Fibroblast of skin of right quadriceps (primary cell): ENCODE measurements at places on chromosomes 5 and 9.

- no peak for DNase-seq
Measured at GRCh38 chr5:120140501-120140900, 323.6 kb upstream of the PRR16 start.

DNA sequence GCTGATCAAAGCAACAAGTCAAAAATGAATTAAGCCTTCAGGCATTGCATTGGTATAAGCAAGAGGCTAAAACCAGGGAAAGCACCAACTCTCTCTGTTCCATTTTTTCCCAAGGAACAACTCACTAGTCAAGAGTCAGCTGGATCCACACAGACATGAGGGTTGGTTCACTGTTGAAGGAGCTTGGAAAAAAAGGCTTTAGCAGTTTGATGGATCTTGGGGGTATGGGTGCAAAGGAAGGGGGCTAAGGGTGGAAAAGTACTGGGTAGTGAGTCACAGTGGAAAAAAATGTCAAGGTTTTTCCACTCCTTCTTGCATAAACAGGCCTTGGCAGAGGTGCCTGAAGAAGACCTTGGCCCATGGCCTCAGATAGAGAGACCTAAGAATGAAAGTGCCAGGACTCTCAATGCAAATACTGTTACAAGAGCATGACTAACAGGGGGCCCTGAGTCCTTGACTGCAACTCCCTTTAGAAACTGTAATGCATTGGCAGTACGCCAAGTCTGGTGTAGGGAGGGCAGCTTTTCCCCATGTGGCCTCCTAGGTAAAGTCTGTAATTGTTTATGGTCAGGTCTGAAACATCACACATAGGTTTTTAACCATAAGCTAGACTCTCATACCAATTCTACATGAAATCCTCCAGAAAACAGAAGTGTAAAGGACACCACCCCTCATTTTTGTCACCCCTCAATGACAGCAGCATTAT is 23.7 kb downstream of the ACTL7A start:
- peak; percentile 80 for DNase-seq

- DNase-seq = peak; percentile 93
Measured at GRCh38 chr5:169300468-169301385, at the start of gene SLIT3. Gene SLIT3, minus strand, starts transcription at chr5:169301139. Its CDS starts 430 bp downstream, at chr5:169300709.

DNA sequence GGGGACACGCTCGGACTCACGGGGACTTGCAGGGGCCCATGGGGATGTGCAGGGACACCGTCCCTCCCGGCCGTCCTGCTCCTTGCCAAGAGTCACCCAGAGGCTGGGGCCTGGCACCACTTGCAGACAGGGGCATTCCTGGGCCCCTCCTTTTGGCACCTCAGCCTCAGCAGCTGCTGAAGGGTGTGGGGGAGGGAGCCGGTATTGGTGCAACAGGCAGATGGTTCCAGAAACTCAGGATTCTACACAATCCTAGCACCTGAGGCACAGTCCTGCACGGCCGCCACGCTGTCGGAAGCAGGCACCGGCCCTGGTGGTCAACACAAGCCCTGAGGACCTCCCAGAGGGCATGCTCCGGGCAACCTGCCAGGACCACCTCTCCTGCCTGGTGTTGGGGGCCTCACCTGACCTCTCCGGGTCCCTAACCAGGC is 19.3 kb upstream of the SLC12A7 start:
- no peak for DNase-seq

DNA sequence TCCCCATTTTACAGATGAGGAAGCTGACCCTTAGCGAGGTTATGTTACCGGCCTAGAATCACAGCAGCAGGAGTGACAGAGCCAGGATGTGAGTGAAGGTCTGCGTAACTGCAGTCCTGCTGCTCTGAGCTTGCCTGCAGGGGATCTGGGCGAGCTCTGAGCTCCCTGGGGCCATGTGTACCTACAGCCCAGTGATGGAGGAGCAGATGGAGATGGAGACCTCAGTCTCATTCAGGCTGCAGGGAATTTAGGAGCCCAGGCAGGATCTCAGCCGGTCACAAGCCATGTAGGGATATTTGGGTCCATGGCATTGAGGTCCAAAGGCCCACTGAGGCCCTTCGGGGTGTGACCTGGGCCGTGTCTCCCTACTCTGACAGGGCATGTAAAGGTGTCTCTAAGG is 170.6 kb downstream of the CACNA1B start:
- DNase-seq = no peak

DNA sequence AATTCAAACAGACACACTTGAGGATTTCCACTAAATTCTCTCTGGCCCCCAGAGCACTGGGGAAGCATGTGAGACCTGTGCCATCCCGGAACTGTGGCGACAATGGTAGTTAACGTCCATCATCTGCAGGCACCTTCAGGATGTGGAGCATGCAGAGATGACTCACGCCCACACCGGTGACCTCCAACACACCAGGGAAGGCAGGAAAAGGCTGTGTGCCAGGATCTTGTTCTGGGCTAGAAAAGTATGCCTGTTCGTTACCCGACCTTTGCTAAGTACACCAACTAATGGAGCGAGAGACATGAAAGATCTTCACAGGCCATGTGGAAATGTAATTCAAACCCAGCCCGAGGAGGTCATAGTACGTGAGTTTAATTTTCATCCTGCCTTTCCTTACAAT is 208.8 kb downstream of the MELK start:
- no peak for DNase-seq
